Stimulated activated CD4-positive, alpha-beta T cell treated with anti-CD3 and anti-CD28 coated beads, Interleukin-1b, Interleukin-23, amount 100 ng/mL, for 48 hours (primary cell): ENCODE measurements at places on chromosomes 7 and 10.

GRCh38 chr7:37550872-37551271 is 102.2 kb upstream of the ELMO1 start:
- no peak for DNase-seq

DNA sequence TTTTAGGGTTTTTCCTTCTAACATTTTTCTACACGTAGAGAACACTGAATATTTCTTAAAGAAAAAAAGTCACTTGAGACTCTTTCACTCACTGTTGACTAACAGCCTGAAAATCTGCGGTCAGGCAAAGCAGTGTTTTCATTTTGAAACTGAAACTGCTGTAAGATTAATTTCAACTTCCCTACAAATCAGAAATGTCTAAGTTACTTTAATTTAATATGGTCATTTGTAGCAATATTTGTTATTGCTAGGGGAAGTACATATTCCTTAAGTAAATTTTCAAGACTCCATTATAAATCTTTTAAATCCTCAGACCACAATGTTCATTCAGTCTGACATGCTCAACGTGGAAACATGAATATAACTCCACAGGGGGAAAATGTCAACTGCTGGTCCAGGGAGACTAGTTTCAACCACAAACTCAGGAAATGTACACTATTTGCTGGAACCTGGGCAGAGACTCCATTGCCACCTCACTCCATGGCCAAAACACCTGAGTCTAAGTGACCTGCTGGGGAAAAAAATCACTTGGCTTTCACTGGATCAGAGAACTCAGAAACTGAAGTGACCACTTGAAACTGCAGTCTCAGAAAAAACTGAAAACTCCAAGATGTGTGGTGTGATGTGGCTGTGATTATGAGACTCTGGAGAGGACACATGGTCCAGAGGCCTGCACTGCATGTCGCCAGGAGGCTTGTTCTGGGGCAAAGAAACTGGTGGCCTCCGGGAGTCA is 161.2 kb downstream of the TAX1BP1 start:
- DNase-seq = peak; percentile 15

GRCh38 chr10:89351780-89352597 is 24.2 kb downstream of the IFIT3 start:
- no peak for DNase-seq

- DNase-seq = no peak
Observed at GRCh38 chr7:139441961-139442360, 41.5 kb downstream of the KLRG2 start.

DNA sequence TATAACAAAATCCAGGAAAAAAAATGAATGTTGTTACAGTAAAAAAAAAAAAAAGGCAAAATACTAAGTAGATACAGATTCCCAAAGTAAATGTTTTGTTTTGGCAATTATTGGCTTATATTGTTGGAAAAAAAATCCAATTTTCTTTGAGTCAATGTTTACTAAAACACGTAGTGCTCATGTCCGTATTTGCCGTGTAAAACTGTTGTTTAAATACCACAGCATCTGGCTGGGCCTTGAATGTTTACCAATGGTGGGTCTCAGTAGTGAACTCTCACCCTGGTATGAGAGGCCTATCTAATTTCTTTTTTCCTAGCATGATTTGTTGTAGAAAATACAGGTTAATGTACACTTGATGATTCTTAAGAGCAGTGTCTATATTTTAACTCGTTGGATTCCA is 41.4 kb upstream of the SLC26A5 start:
- DNase-seq = no peak

DNA sequence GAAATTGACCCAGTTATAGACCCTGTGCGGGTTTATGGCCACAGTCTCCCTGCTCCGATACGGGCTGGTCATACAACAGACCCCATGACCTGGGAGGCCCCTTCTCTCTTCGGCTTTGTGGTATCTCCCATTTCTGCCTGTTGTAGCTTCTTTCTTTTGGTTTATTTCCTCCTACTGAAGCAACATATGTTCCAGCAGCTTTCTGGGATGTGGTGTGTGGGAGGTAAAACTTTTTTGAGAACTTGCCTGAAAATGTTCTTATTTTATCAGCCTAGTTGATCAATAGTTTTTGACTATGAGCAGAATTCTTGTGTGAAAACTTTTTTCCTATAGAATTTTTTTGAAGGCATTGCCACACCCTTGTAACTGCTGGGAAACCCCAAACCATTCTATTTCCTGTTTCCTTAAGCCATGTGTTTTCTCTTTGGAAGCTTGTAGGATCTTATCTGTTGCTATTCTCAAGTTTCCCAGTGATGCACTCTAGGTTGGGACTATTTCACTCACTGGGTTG is 80.0 kb downstream of the DAGLB start:
- DNase-seq = no peak
